RWPE1 (cell line): ENCODE measurements at places on chromosomes 11 and 22.

- DNase-seq: no peak
Observed at GRCh38 chr11:1271406-1271805, 38.0 kb downstream of the TOLLIP start.

DNA sequence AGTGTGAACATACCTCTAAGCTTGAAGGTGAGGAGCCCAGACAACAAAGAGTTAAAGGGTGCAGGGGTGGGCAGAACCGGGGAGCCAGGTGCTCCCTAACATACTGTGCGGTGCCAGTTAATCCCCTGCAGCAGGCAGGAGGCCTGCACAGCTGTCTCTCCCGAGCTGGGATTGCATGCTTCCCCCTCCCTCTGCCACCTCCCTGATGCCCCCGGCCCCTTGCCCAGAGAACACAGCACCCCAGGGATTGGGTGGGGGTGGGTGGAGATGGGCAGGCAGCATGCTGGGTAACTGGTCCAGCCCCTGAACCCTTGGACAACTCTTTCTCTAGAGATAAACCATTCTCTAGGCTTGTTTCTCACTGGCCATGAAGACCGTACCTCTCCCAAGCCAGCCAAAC, 67.7 kb upstream of the MYOD1 start:
- no peak for DNase-seq

DNA sequence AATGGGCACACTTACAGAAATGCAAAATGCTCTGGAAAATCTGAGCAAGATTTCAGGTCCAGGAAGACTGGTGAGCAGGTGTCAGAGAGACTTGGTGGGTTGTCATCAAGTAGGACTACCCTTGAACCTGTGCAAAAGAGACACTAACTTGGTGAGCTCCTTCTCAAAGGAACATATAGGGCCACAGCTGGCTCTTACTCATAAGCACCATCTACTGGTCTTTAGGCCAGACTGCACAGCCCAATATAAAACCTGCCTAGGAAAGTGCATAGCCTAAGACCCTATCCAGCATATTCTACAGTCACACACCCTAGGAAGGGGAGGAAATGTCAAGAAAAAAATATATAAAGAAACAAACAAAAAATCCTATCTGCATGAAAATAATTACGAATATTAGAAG, 18.2 kb upstream of the OR10W1 start:
- peak; percentile 11 for DNase-seq

DNA sequence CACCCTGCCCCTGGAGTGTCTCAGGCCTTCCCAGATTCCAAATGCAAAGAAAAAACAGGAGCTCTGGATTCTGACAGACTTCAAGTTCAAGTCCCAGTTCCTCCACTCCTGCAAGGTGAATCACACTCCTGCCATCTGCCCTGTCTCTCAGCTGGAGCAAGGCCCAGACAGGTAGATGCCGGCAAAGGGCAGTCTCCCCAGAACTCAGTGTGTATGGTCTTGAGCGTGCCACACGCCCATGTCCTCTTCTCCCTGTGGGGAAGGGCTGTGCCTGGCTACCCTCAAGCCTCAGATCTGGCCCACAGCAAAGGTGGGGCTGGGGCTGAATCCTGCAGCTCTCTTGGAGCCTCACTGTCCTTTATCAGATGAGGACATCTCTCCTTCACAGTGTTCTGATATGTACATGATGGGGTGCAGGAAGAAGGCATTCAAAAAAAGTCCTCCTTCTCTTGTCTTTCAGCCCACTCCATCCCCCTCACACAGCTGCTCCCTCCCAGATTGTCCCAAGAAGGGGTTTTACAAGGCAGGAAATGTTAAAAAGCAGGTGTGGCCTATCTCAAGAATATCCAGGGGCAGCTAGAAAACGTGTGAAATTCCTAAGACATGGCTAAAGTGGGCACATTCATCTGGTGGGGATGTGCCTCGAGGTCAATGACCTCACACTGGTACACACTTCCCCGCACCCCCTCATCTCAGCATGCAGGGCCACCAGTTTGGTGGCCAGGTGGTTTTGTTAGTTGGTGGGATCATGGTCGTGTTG, 27.7 kb upstream of the ARFGAP3 start:
- DNase-seq: no peak

DNA sequence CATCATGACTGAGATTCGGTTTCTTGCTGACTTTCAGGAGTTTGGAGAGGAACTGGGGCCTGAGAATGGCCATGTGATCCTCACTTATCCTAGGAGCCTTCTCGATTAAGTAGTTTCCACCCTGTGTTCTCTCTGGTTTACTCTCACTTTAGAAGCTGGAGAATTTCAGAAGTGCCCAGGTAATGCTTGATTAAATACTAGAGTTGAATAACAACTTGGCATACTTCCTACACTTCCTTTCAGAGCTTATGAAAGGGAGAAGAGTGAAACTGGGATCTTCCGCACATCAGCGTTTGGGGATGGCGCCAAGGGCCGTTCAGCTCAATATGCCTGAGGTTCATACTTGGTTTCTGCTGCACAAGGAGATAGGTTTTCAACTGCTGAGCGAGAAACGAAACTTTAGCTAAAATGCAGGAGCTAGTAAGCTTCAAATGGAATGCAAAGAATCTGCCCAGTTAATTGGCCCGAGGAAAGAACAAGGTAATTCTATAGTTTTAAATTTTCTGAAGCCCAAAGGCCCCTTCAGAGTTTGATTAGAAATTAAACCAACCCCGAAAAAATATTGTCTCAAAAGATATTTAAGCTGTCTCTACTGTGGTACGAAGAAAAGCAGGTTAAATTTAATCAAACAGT, 823 bp upstream of the MUC15 start:
- DNase-seq: no peak

GRCh38 chr11:122107045-122107444, 9.0 kb downstream of the BLID start:
- DNase-seq: no peak

DNA sequence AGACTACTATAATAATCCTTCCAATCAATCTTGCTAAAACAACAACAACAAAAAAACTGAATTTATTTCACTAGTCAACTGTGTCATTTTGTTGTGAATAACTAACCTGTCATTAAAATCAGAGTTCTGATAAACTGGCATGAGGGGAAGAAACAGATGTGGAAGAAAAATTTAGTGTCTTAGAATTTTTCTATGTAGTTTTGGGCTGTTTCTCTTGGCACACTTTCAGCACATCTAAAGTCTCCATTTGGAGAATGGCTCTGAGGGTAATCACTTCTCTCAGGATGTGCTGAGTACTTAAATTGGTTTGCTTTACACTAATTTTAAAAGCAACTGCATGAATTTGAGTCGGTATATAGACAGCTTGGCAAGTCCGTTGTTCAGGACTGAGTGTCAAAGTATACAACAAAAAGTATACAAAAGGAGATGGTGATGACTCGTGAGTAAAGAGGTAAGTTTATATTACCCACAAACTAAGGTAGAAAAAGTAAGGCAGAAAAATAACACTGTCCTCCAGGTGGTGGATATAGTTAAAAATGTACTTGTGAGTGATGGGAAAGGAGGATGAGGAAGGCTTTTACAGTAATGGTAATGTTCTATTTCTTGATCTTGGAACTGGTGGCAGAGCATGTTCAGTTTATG, 10.2 kb downstream of the HTATIP2 start:
- no peak for DNase-seq

GRCh38 chr11:60390419-60390818, 5.8 kb upstream of the MS4A14 start:
- DNase-seq: no peak

GRCh38 chr11:21564095-21564494, 628.8 kb upstream of the ANO5 start:
- no peak for DNase-seq

GRCh38 chr11:94303966-94304958, at the start of gene IZUMO1R:
IZUMO1R (plus strand) TSS chr11:94304580; CDS start chr11:94305637, 1,057 bp downstream.
- DNase-seq: no peak

- DNase-seq: no peak
Observed at GRCh38 chr11:12792590-12792989, 118.4 kb downstream of the TEAD1 start.

DNA sequence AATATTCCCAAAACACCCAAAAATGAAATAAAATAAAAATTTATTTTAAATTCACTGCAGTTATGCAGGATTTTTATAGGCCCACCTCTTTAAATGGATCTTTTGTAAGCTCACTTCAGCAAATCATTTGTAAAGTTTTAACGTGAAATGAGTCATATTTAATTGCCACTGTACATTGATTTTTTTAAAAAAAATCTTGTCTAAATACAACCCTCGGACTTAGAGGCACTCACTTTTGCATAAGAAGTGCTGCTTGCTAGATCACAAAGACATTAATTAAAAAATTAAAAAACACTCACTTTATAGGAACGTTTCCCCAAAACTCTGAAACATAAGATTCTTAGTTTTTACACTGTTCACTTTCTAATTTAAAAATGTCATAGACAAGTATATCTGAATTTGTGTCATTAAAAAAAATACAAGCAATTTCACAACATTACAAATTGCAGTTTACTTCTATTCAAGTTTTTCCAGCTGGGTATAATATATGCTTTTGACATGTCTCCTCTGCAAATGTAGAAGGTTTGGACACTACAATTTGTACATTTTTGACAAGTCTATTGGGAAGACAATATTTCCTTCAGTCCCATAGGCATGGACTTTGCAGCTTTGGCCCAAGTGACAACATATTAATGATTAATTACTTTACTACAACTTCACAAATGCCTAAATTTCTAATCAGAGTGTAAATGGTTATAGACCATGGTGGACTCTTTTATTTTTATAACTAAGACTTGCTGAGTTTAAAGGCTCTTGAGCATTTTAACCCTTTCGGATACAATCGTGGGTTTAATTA, 1088.4 kb downstream of the LRRC4C start:
- no peak for DNase-seq

DNA sequence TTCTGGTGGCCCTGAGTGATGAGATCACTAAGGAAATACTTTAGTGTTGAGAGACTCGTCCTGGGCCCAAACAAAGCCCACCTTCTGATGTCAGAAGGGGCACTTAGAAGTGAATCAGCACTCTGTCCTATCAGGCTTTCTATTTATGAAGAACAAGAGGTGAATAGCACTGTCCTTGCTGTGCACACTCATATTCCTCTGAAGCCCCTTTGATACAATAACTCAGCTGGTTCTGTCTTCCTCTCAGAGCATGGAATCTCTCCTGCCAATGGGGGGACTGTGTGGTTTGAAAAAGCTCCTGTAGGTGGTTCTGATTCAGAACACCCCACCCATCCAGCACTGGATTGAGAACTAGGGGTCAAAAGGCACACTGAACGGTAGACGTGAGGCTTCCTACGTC, 348.1 kb downstream of the ETS1 start:
- no peak for DNase-seq

DNA sequence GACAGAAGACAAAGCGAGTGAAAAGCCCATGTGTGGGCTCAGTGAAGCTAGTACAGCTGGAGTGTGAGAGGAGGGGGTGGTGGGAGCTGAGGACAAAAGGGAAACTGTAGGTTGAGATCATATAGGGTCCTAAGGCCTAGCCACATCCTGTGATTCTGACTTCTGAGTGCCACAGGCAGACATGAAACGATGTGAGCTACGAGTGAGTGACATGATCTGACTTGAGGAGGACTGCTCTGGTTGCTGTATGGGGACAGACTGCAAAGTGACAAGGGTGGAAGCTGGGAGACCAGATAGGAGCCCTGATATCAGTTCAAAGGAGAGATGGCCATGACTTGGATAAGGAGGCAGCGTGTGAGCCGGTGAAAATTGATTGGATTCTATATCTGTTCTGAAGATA, 85.4 kb downstream of the MICAL2 start:
- no peak for DNase-seq

DNA sequence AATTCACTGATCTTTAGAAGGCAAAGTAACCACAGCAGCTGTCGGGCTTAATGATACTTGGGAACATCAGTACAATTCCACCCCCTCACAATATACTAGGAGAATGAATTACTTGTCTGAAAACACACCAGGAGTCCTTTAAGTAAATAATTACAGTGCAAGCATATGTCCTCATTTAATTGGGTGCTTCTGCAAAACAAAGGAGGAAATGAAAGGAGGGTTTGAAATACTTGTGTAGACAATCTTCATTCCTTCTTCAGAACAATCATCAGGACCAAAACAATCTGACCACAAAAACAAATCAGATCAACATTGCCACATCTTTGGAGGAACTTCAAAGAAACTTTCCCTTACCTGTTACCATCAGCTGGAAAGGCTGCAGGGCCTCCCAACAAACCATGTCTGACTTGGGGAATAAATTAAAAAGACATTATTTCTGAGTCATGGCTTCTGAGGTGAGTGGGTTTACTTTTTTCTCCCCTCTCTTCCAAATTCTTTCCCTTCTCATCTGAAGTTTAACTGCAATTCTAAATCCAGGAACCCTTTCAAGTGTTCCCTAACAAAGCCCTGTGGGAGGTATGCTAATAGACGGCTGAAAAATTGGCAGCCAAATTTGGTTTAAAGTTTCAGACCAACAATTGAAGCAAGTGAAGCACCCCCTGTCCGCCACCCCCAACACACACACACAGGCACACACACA, 12.5 kb upstream of the CCDC117 start:
- DNase-seq: no peak

DNA sequence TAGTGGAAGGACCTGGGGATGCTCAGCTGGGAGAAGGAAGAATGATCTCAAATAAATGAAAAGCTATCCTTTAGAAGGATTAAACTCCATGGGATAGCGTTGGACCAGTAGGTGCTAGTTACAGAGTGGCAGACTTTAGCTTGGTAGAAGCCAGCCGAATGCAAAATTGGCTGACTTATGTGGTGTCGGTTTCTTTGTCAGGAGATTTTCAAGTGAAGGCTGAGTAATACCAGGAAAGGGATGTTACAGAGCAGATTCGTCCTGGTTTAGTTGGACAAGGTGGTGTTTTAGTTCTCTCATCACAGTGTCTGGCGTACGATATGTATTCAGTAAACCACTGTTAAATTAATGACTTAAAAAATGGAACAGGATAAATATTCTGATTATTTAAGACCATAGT, 26.0 kb downstream of the FDX1 start:
- no peak for DNase-seq

DNA sequence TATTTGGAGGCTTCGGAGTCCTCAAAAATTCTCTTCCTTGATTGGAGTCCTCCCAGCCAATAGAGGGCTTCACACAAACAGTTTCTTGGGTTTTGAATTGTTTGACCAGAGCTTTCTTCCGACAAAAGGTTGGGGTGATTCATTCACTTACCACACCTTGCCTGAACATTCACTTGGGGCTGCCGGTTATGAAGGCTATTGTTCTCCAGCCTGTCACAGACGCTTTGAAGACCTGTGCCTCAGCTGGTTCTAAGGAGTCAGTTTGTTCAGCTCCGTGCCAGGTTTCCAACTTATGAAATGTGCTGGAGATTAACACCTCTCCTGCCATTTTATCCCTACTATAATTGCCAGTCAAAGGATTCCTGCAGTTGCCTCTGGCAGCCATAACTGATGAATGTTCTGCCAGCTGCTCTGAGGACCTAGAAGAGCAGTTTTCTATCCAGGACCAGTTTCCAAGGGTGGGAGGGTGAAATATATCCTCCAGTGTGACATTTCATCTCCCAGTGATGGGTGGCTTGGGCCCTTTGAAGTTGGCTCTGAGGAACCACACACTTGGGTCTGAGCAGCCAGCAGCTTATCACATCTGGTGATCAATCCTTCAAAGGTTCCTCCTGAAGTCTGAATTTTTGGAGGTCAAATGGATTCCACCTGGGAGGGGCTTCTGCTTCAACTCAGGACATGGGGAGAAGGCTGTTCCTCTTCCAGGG, 31.4 kb downstream of the LIMK2 start:
- DNase-seq: peak; percentile 61

GRCh38 chr11:34957206-34957605, 40.8 kb downstream of the PDHX start:
- DNase-seq: no peak
